ENCODE measurements at places on chromosomes 12 and 14.

DNA sequence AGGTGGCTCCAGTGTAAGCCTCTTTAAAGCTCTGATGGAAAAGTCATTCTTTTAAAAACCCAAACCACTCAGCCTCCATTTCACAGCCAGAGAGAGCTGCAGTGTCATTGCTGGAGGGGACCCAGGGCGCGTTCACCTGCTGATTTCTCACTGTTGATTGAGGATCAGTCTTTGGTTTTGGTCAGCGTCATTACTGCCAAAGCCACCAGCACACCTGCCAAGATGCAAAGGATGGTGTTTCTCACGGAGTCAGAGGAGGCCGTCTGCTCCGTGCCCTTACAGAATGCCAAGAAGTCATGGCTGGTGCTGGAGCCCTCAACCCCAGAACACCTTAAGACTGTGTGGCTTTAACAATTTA lies 32.8 kb upstream of the BATF start:
- no peak for DNase-seq

GRCh38 chr12:76533331-76533730 lies 26.2 kb downstream of the OSBPL8 start:
- DNase-seq, result no peak

DNA sequence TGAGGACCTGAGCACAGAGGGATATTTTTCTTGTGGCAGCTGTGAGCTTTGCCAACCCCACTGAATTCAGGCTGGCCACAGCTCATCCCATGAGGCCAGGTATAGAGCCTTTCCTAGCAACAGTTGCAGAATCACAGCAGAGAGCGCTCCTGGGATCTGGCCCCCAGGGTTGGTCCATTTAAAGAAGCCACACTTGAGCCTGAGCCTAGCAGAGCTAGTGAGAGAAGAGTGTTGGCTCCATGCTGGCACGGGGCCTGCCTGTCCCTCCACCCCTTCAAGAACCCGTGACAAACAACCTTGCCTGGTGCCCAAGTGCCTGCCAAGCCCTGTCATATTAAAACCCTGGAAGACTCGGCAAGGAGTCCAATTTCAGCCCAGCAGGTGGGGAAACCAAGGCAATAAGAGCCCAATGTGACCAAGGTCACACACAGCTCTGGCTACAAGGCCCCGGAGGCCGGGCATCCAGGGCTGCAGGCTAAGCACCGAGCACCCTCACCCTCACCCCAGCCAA lies 91.6 kb downstream of the LRRC74A start:
- DNase-seq, result no peak

DNA sequence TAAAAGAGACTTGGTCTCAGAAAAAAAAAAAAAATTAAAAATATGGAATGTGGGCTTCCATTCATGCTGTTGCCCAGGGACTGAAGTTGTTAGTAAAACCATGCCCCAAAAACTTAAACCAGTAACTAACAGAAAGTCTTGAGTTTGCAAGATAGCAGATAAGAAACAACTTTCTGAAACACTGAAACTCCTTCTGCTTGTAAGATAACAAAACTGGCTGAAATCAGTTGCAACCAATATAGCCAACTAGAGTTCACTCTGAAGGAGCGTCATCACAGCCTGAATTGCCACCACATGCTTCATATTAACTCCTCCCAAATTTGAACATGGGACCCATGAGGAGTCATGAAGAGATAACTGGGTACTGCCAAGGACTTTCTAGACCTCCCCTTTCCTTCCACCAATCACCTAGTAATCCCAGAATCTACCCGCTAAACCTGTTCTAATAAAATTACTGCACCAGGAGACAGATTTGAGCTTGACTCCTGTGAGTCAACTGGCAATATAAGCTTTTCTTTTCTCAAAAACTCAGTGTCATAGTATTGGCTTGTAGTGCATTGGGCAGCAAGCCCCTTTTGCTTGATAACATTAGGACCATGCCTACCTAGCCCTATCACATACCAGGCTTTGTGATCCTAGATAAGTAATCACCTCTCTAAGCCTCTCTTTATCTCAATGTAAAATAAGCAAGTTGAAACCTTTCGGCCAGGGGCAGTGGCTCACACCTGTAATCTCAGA lies 53.6 kb downstream of the R3HDM2 start:
- no peak for DNase-seq

GRCh38 chr12:46965137-46965536 lies 114.3 kb upstream of the PCED1B start:
- DNase-seq, result no peak

DNA sequence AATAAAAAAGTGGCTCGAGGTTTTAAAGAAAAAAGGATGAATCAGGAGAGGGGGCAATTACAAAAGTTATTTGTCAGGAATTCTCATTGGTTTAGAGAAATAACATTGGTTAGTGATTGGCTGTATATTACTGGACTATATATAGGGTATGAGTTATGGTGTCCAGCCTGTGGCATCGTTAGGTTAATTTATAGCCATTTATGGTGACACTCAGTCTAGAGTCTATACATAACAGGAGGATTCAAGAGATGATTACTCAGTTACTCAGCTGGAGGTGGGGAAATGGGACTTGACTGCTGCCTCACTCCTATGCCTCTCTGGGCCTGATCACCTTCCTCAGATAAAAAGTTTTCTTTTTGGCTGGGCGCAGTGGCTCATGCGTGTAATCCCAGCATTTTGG lies 25.6 kb upstream of the NFYB start:
- DNase-seq, result no peak

DNA sequence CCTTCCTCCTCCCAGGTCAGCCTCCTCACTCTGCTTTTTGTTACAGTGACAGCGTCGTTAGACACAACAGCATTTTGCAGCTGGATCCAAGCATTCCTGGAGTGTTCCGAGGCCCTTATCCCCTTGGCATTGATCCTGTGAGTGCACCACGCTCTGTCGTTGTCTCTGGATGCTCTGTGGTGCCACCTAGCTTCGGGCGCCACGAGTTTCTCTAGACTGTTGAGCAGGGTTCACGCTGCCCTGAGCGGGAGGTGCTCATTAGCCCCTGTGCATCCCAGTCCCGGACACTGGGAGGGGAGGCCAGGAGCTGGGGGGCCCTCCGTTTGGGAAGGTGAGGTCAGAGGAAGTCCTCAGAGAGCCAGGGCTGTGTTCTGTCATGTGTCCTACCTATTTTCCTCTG lies 17.3 kb upstream of the DNAH10 start:
- no peak for DNase-seq

All from CD4-positive, alpha-beta T cell treated with Interleukin-12 subunit alpha and Interleukin-12 subunit beta, for 1 hour (primary cell).